ENCODE measurements at places on chromosomes 12 and 14.

DNA sequence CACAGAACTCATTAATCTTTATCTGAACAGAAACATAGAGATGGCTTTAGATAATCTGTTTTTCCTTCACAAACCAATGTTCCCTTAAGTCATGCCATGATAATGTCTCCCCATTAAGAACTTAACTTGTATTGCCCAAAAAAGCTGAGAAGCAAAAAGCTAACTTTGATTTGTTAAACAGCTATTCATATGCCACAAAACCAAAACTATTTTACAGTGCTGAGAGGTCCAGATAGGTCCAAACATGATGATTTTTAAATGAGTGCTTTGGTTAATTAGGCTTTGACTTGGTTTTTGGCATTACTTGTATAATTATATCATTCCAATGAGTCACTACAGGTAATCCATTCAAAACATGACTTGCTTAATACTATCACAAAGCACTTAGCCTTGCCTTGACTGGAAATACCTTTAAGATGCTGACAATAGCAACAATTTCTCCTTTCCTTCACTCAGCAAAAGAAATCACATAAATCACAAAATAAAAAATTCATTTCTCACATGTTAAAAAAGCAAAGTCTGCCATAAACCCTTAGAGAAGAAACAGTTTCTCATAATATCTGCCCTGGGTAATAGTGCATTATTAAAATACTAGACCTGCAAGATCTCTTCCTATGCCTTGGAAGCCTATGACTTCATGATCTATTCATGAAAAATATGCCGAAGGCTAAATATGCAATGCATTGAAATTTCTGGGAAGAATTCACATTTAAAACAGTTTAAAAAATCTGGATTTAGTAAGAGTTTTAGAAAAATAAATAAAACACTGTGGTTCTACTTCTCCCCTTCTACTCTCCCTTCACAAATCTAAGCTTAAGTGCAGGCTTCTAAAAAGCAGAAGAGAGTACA, 52.0 kb upstream of the SAV1 start:
- no peaks in the 10 kb centered on the region for H3K27me3 ChIP-seq
- no peak for DNase-seq
- H3K4me1 ChIP-seq, result peaks cover 7% of the 10 kb centered on the region
- H3K4me3 ChIP-seq, result no peak overlapping the region

GRCh38 chr12:59453475-59453874, 142.4 kb upstream of the SLC16A7 start:
- H3K27me3 ChIP-seq, result no peaks in the 10 kb centered on the region
- no peak for DNase-seq
- H3K36me3 ChIP-seq, result no peaks in the 10 kb centered on the region
- no peak overlapping the region for H3K4me3 ChIP-seq
- no peaks in the 10 kb centered on the region for H3K4me1 ChIP-seq

DNA sequence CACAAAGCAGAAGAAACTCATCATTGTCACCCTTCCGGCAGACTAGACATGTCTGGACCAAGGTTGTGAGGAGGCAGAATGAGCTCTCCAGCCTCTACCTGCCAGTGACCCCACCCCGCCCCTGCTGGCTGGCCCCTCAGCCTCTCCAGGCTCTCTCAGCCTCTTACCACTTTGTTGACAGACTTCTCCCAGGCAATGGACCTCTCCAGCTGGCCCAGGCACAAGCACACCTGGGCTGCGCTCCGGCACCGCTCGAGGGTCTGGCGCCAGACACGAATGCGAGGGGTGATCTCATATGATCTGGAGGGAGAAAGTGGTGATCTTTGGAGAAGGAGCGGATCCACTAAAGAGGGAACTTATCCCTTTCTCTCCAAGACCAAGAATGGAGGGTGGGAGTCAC, 30.3 kb downstream of the BAZ2A start:
- H3K27ac ChIP-seq, result no peak overlapping the region
- H3K27me3 ChIP-seq, result no peaks in the 10 kb centered on the region
- H3K4me3 ChIP-seq, result no peak overlapping the region
- peaks cover 87% of the 10 kb centered on the region for H3K36me3 ChIP-seq
- peaks cover 4% of the 10 kb centered on the region for H3K4me1 ChIP-seq

DNA sequence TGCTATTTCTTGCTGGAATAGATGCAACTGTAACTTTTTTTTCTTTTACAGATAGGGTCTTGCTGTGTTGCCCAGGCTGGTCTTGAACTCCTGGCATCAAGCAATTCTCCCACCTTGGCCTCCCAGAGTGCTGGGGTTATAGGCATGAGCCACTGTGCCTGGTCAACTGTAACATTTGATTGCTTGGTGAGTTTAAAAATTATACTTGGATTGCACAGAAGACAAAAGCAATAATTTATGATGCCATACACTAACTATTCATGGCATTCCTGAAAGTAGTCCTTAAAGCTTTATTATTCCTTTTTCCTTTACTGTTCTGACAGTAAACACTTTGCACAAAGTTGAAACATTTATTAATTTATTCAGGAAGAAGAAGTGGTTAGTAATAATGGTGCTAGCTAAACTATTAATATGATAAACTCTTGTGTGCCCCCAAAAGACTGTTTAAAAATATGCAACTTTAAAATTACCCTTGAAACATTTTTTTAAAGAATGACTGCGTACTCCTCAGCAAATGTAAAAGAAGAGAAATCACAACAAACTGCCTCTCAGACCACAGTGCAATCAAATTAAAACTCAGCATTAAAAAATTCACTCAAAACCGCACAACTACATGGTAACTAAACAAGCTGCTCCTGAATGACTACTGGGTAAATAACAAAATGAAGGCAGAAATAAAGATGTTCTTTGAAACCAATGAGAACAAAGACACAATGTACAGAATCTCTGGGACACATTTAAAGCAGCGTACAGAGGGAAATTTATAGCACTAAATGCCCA, 8.3 kb downstream of the PTPRB start:
- H3K4me3 ChIP-seq, result no peak overlapping the region
- no peaks in the 10 kb centered on the region for H3K36me3 ChIP-seq
- no peak for DNase-seq
- H3K27ac ChIP-seq, result no peak overlapping the region
- no peaks in the 10 kb centered on the region for H3K27me3 ChIP-seq
- peaks cover 4% of the 10 kb centered on the region for H3K4me1 ChIP-seq

DNA sequence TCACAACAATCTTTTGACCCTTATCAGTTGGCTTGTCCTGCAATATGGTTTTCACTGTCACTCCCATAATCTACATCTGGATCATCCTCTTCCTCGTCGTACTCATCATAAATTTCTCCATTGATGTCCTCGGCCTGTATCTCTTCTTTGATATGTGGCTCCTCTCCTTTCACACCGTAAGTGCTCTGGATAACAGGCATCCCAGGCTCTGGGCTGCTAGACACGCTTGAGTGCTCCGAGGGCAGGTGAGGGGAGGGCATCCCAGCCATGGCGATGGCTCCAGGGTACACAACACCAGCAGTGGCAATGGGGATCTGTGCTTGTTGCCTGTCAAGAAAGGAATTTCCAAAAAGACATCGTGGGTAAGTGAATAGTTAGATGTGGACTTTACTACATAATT, 415.3 kb downstream of the SOX5 start:
- no peaks in the 10 kb centered on the region for H3K36me3 ChIP-seq
- H3K27ac ChIP-seq, result no peak overlapping the region

DNA sequence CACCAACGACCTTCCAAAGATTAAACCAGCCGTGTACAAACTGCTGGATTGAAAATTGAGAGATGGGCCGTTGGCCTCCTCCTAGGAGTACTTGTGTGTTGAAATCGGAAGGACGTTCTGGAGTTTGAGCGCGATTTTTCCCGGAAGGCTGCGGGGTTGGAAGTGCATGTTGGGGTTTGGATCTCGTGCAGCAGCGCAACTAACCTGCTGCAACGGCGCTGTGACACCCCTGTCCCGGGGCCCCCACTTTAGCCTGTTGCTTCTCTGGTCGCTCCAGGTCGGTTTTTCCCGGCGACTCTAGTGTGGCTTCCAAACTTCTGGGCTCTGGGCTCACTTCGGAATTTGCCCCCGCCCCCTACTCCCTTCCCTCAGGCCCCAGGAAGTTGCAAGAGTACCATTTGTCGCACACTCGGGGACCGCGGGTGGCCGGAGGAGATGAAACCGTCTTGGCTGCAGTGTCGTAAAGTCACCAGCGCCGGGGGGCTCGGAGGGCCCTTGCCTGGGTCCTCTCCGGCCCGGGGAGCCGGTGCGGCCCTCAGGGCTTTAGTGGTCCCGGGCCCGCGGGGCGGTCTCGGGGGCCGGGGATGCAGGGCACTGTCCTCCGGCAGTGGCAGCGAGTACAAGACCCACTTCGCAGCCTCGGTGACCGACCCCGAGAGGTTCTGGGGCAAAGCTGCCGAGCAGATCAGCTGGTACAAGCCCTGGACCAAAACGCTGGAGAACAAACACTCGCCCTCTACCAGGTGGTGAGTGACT, at the start of gene ACSS3:
TSS of gene ACSS3 (plus strand) at position 394 of the 756 bp plus-strand sequence. CDS start at position 436, 42 bp downstream.
- no peaks in the 10 kb centered on the region for H3K36me3 ChIP-seq
- H3K27ac ChIP-seq, result no peak within 1 kb of the TSS
- H3K27me3 ChIP-seq, result peaks cover 8% of the 10 kb centered on the region
- no peaks in the 10 kb centered on the region for H3K4me1 ChIP-seq

DNA sequence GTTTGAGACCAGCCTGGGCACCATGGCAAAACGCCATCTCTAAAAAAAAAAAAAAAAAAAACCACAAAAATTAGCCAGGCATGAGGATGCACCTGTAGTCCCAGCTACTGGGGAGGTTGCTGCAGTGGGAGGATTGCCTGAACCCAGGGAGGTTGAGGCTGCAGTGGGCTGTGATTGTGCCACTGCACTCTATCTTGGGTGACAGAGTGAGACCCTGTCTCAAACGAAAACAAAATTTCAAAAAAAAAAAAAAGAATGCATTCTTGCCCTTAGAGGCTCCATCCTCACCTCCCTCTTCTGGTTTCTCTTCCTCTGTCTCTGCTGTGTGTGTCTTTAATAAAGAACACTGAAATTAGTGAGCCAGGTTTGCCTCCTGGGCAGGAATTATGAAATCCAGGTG, 107.8 kb downstream of the VCPKMT start:
- peaks cover 14% of the 10 kb centered on the region for H3K4me1 ChIP-seq
- H3K27ac ChIP-seq, result no peak overlapping the region
- no peaks in the 10 kb centered on the region for H3K27me3 ChIP-seq
- peaks cover 11% of the 10 kb centered on the region for H3K36me3 ChIP-seq
- no peak for DNase-seq
- H3K4me3 ChIP-seq, result no peak overlapping the region

DNA sequence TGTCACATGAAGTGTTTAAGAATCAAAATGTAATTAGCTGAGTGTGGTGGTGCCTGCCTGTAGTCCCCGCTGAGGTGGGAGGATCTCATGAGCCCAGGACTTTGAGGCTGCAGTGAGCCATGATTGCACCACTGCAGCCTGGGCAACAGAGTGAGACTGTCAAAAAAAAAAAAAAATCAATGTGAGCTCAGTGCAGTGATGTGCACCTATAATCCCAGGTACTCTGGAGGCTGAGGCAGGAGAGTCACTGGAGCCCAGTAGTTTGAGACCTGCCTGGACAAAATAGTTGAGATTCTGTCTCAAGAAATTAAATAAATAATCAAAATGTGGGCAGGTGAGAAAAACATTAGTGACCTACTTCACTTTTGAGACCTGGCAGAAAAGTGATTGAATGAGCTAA, 140.0 kb downstream of the MON2 start:
- peaks cover 24% of the 10 kb centered on the region for H3K36me3 ChIP-seq
- DNase-seq, result no peak
- no peaks in the 10 kb centered on the region for H3K27me3 ChIP-seq
- H3K4me3 ChIP-seq, result no peak overlapping the region
- H3K4me1 ChIP-seq, result peaks cover 32% of the 10 kb centered on the region

- DNase-seq, result no peak
- no peaks in the 10 kb centered on the region for H3K4me1 ChIP-seq
- H3K27ac ChIP-seq, result no peak overlapping the region
Measured at GRCh38 chr14:94097091-94097490, 13.4 kb upstream of the IFI27 start.

DNA sequence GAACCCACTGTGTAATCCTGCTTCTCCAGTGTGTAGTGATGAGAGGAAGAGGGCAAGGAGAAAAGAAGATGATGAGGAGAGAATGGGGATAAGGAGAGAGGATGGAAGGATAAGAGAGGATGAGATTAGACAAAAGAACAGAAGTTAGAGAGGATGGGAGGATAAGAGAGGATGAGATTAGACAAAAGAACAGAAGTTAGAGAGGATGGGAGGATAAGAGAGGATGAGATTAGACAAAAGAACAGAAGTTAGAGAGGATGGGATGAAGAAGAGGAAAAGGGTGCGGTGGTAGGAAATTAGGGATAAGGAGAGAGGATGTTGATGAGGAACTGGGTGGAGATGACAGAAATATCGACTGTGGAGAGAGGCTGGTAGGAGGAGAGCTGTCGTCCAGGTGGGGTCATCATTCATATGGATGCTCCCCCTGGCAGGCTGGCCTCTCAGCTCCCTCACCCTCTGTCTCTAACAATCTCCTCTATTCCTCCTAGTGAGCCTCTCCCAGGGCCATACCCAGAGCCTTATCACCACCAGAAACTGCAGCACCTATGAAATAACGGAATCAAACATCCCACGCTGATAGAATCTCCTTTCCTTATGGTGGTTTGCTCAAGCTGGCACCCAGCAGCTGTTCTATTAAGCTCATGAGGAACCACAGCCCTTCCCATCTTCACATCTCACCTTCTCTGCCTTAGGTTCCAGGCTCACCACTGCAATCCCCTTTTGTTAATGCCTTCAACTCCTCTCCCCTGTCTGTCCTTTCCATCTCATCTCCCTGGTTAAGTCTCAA, 6.0 kb upstream of the CIROP start:
- no peaks in the 10 kb centered on the region for H3K36me3 ChIP-seq
- H3K4me3 ChIP-seq, result no peak overlapping the region
- DNase-seq, result no peak
- peaks cover 10% of the 10 kb centered on the region for H3K4me1 ChIP-seq
- H3K27ac ChIP-seq, result no peak overlapping the region

- peaks cover 28% of the 10 kb centered on the region for H3K36me3 ChIP-seq
- H3K4me3 ChIP-seq, result peak overlapping the region; percentile 91
- DNase-seq, result peak; percentile 73
Measured at GRCh38 chr14:69151458-69152180, 1.3 kb downstream of the DCAF5 start.

GRCh38 chr12:131060011-131060703, 106.5 kb downstream of the ADGRD1 start:
- no peak overlapping the region for H3K27ac ChIP-seq
- no peak overlapping the region for H3K4me3 ChIP-seq
- H3K27me3 ChIP-seq, result peaks cover 16% of the 10 kb centered on the region
- H3K36me3 ChIP-seq, result no peaks in the 10 kb centered on the region

- H3K36me3 ChIP-seq, result peaks cover 17% of the 10 kb centered on the region
- H3K4me1 ChIP-seq, result peaks cover 53% of the 10 kb centered on the region
- H3K27me3 ChIP-seq, result peaks cover 45% of the 10 kb centered on the region
Measured at GRCh38 chr14:92590176-92590575, 76.6 kb downstream of the RIN3 start.

- H3K36me3 ChIP-seq, result peaks cover 26% of the 10 kb centered on the region
- peaks cover 17% of the 10 kb centered on the region for H3K4me1 ChIP-seq
- DNase-seq, result no peak
- no peak overlapping the region for H3K4me3 ChIP-seq
- H3K27ac ChIP-seq, result no peak overlapping the region
Measured at GRCh38 chr14:71261206-71261605, 353.9 kb downstream of the PCNX1 start.

GRCh38 chr14:39038542-39038941, 64.5 kb downstream of the SEC23A start:
- H3K36me3 ChIP-seq, result peaks cover 22% of the 10 kb centered on the region
- peaks cover 10% of the 10 kb centered on the region for H3K4me1 ChIP-seq
- H3K27ac ChIP-seq, result no peak overlapping the region
- H3K4me3 ChIP-seq, result no peak overlapping the region
- no peak for DNase-seq

- no peak overlapping the region for H3K27ac ChIP-seq
- no peaks in the 10 kb centered on the region for H3K27me3 ChIP-seq
- H3K4me3 ChIP-seq, result no peak overlapping the region
- no peak for DNase-seq
- H3K36me3 ChIP-seq, result no peaks in the 10 kb centered on the region
- H3K4me1 ChIP-seq, result peaks cover 21% of the 10 kb centered on the region
Measured at GRCh38 chr12:2547273-2548044, 247.3 kb upstream of the FKBP4 start.
